Renal cortical epithelial cell (primary cell): ENCODE measurements at places on chromosomes 6 and 20.

DNA sequence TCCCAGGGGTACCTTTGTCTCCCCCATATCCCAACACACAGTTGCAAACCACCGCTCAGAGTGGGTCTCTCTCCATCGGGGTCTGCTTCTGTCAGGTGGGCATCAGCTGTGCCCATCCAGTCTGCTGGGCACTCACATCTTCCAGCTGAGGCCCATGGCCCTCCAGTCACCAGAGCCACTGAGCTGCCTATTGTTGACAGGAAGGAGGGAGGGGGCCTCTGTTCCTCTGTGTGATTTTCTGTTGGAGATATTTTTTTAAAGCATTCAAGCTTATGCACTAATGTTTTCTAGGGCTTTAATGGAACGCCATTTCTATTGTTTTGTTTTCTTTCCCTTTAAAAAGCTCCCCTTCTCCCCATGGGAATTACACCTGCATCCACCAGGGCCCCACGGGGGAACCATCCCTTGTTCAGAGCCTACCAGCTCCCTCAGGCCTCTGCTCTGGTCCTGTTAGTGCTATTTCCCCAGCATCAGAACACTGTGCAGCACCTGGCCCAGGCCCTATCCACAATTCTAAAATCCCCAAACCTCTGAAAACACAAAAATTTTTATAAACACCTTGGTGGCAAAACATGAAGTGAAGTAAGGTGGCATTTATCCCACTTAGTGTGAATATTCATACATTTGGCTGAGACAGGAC is 326.2 kb downstream of the CD83 start:
- no peak for DNase-seq

DNA sequence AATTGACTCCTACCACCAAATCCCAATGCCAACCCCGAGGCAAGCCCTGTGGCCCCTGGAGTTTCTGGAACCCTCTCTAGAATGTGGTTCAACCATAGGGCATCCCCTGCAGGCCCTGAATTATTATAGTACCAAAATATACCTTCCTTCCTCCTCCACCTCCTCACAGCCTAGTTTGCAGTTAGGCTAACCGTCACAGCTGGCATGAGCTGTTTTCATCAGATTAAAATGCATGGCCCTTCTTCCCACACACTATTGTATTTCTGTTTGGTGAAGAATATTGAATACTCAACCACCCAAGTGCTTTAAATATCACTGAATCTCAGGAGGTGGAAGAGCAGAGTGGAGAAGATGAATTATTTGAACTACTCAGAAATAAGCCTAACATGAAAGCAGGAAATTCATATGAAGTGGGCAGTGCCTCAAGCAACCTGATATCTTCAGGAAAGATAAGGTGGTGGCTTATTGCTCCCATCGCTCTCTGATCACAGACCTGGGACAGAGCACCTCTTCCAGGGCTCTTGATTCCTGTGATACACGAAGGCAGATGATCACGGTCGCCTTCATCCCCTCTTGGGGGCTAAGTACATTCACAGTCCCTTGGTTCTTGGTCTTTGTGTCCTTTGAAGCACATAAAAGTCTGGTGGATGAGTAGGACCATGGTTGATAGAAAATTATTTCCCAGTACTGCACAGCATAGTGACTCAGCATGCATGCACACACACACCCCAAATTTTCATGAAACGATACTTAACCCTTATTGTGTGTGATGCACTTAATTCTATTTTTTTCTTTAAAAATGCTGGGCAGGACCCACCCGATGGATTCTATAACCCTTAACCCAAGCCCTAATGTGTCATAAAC is 90.9 kb downstream of the PSMG4 start:
- DNase-seq, result no peak

- DNase-seq, result no peak
Measured at GRCh38 chr6:2485116-2485515, 239.7 kb upstream of the GMDS start.

DNA sequence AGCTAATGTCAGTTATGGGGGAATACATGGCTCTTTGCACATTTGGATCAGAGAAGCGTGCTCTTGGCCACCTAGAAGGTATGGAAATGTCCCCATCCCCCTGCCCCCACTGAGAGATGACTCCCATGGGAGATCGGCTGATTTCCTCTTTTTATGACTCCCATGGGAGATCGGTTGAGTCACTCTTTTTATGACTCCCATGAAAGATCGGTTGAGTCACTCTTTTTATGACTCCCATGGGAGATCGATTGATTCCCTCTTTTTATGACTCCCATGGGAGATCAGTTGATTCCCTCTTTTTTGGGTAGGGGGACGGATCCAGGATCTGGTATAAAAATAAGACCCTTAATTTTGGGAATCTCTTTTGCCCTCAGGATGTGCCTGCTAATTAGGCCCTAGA is 10.3 kb upstream of the TAAR9 start:
- peak; percentile 69 for DNase-seq

DNA sequence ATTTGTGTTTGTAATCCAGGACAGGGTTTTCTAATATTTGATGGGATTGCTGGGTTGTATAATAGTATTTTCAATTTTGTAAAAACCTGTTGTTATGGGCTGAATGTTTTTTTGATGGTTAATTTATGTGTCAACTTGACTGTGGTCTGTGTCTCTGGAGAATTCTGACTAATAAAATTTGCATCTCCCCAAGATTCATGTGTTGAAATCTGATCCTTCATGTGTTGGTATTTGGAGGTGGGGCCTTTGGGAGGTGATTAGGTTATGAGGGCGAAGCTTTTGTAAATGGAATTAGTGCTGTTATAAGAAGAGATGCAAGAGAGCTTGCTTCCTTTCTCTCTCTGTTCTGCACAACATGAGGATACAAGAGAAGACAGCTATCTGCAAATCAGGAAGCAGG is 48.7 kb upstream of the SAMD5 start:
- peak; percentile 11 for DNase-seq

DNA sequence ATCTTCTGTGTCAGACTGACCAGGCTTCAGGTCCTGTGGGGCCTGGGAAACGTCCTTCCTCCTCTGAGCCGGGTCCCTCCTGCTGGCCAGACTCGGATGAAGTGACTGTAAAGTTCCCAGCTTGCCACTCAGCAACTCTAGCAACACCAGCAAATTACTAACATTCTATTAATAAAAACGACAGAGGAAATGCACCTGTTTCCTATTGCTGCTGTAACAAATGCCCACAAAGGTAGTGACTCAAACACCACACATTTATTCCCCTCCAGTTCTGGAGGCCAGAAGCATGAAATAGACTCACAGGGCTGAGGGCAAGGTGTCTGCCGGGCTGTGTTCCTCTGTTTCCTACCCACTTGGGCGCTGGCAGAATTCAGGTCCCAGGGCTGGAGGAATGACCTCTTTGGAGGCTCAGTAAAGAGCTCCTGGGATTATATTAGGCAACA is 48.8 kb downstream of the CTCFL start:
- no peak for DNase-seq

GRCh38 chr6:67031451-67031850 is 1324.4 kb upstream of the EYS start:
- peak; percentile 3 for DNase-seq

- DNase-seq, result no peak
Measured at GRCh38 chr6:111738631-111739030, 133.0 kb upstream of the TRAF3IP2 start.

- DNase-seq, result peak; percentile 15
Measured at GRCh38 chr6:142735204-142735603, 209.8 kb downstream of the HIVEP2 start.

DNA sequence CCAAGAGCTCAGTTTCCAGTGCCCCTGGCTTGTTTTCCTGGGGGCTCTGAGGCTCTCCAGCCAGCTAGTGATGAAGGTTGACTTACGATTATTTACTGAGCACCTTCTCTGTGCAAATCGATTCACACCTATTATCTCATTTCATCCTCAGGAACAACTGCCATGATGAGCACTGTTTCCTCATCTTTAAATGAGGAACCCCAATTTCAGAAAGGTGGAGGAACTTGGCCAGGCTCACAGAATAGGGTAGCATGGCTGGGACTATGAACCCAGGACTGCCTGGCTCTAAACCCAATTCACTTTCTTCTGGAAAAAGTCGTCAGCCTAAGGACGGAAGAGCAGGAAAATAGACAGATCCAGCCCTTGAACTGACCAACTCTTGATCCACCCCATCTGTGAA is 3.5 kb upstream of the BPI start:
- DNase-seq, result no peak
